ENCODE measurements at places on chromosomes 1 and 21.

DNA sequence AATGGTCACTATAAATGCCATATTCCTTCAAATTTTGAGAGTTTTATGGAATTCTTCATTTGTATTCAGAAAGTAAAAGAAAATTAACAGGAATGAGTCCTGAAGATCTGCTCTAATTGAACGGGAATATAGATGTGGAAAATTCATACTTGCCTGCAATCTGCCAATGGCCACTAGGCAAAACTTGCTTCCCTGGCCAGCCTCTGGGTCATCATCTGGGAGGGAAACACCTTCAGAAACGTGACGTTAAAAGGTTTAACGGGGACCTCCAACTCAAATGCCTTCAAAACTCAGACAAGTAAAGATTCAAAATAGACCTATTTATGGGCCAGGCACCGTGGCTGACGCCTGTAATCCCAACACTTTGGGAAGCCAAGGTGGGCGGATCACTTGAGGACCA is 21.7 kb upstream of the CTSK start:
- no peak for DNase-seq

- DNase-seq: peak; percentile 91
Observed at GRCh38 chr1:1614204-1614953, 921 bp upstream of the MIB2 start.

GRCh38 chr1:22563671-22564602 is 648 bp downstream of the EPHA8 start:
- no peak for DNase-seq

- peak; percentile 96 for DNase-seq
Observed at GRCh38 chr1:12153181-12153785, 13.5 kb upstream of the TNFRSF1B start.

- peak; percentile 22 for DNase-seq
Observed at GRCh38 chr1:38962560-38962959, 20.9 kb upstream of the RHBDL2 start.

GRCh38 chr1:96130432-96130831 is 591.2 kb upstream of the PTBP2 start:
- no peak for DNase-seq

- DNase-seq: no peak
Observed at GRCh38 chr1:1202831-1203560, 3.4 kb downstream of the TNFRSF18 start.

- DNase-seq: no peak
Observed at GRCh38 chr21:19648391-19648790, 1244.8 kb upstream of the TMPRSS15 start.

GRCh38 chr1:243482141-243483022 is 226.5 kb downstream of the SDCCAG8 start:
- no peak for DNase-seq

DNA sequence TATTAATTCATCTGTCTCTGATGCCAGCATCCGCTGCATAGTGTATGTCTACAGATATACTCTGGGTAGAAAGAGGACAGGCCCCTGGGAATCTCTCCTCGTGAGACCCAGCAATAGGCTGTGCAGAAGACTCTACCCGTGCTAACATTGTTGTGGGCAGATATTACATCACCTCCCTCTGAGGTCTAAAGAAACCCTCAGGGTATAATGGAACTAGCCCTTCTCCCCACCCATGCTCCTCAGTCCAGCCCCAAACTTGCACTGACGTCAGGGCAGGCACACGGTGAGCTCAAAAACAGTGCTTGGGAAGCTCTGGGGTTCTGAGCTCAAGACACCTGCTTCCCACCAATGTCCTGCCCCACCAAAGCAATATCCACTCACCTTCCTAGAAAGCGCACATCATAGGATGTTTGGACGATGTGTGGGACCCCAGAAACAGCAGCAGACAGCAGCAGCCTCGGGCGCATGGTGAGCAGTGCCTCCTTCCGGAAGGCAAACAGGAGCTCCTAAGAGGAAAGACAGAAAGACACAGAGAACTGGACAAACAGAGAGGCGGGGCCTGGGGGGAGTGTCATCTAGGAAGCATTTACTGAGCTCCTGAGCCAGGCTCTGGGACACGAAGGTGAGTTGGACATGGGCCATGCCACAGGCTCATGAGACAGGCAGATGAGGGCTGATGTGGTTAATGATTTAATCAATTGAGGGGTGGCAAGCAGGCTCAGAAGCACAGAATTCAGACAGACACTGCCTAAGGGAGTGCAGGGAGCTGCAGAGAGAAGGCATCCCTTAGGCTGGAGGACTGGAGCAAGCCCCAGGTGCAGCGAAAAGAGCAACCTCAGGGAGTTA is 4.8 kb downstream of the OVGP1 start:
- no peak for DNase-seq

- no peak for DNase-seq
Observed at GRCh38 chr1:188365874-188366273, 1537.1 kb downstream of the PLA2G4A start.

- peak; percentile 70 for DNase-seq
Observed at GRCh38 chr1:39954324-39954869, 548 bp upstream of the MFSD2A start.

- peak; percentile 7 for DNase-seq
Observed at GRCh38 chr1:151547119-151547899, 7.2 kb downstream of the TUFT1 start.

DNA sequence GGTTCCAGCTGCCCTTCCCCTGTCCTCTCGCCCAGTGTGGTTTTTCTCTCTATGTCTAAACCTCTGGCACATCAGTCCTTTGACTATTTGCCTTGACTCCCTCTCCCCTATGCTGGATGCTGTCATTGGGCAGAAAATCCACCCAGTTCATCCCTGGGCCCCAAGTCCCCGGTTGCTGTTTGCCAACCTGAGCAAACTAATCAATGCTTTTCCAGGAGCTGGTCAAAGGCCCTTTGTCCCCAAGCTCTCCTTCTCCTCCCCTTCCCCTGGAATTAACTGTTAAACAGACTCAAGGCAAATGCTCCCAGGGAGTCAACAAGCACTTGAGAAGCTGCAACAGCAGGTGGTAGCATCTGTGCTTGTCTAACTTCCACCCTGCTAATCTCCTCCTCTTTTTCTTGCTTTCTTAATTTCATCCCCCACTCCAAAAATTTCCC is 102.7 kb downstream of the LMX1A start:
- DNase-seq: no peak

DNA sequence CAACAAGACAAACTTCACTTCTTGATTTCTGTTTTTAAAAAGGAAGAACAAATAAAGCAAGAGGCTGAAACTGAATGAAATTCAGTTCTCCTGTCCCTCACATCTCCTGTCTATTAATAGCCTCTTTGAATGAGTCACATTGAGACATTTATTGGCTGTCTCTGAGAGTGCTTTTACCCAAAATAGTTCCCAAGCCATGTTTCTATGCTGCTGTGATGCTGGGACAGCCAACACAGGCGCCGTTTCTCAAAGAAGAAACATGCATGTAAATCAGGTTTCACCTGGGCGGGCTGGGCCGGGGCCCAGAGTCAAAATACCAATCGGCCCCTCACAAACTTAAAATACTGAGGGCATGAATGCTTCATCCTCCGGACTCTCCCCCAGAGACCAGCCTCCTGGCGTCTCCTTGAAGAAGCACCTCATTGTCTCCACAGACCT is 105.2 kb downstream of the EDEM3 start:
- DNase-seq: peak; percentile 50

DNA sequence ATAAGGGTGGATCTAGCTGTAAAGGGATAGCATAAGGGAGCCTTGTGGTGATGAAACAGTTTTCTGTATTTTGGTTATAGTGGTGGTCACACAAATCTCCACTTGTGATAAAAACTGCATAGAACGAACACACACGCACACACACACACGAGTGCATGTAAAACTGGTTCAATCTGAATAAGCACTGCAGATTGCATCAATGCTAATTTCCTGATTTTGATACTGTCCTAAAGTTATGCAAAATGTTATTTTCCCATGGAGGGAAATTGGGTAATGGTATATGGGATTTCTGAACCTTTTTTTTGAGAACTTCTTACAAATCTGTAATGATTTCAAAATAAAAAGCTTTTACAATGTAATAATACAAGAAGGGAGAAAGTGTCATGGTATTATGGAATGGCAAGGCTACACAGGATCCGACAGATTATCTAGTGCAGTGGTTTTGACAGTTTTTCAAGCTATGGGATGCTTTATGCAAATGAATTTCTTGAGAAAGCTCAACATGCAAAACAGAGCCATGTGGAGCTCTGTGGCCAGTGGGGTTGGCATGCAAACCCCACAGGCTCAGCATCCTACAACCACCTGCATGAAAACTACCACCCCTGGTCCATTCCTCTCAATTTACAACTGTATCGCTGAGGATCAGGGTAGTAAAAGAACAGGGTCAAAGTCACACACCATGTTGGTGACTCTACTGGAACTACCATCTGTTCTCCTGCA is 18.8 kb downstream of the SLC41A1 start:
- DNase-seq: peak; percentile 58

- DNase-seq: no peak
Observed at GRCh38 chr1:173628888-173629287, 6.2 kb upstream of the TEX50 start.

DNA sequence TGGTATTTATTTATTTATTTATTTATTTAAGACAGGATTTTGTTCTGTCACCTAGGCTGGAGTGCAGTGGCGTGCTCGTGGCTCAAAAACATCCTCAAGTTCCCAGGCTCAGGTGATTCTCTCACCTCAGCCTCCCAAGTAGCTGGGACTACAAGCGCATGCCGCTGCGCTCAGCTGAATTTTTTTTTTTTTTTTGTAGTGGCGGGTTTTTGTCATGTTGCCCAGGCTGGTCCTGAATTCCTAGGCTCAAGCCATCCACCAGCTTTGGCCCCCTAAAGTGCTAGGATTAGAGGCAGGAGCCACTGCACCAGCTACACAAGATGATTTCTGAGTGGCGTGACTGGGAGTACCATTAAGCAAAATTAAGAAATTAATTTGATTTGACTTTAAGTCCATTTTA is 31.7 kb downstream of the CNST start:
- DNase-seq: no peak

DNA sequence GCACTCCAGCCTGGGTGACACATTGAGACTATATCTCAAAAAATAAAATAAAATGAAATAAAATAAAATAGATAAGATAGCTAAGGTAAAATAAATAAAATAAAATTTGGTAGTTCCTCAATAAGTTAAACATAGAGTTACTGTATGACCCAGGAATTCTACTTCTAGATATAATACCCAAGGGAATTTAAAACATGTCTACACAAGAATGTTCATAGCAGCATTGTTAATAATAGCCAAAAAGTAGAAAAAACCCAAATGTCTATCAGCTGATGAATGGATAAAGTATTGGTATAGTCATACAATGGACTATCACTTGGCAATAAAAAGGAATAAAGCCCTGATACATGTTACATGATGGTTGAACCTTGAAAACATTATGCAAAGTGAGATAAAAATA is 47.8 kb downstream of the CEP350 start:
- DNase-seq: no peak

DNA sequence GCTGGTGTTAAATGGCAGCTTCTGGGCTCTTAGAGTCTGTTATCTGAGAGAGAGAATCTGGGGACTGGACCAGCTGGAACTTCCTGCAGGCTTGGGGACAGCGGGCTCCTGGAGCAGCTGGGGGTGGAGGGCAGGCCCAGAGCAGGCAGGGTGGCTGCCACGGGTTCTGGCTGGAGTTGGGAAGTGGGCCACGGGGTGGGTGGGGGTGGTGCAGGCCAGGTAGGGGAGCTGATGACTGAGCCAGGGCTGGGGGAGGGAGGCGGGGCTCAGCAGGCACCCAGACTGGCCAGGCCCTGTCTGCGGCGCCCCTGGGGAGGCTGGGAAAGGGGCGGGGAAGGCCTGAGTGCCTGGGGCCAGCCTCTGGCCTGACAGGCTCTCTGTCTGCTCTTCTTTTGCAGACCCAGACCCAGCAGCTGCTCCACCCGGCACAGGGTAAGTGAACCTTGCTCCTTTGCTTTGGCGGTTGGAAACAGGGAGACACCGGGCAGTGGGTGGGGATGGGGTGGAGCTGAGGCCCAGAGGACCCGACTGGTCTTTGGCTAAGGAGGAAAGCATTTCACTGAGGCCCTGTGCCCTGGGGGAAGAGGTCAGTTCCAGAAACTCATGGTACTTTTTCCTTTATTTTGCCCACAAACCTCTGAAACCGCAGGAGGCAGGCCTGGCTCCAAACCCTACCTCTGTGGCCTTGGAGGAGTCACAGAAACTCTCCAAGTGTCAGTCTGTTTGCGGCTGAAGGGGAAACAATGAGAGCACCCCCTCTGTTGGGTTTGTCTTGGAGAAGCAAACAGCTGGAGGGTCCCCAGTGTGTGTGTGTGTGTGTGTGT is 48.8 kb downstream of the ARHGEF10L start:
- no peak for DNase-seq

- no peak for DNase-seq
Observed at GRCh38 chr1:232728507-232729263, 76.5 kb upstream of the MAP10 start.

- DNase-seq: no peak
Observed at GRCh38 chr1:197222025-197222685, 45.9 kb upstream of the CRB1 start.

DNA sequence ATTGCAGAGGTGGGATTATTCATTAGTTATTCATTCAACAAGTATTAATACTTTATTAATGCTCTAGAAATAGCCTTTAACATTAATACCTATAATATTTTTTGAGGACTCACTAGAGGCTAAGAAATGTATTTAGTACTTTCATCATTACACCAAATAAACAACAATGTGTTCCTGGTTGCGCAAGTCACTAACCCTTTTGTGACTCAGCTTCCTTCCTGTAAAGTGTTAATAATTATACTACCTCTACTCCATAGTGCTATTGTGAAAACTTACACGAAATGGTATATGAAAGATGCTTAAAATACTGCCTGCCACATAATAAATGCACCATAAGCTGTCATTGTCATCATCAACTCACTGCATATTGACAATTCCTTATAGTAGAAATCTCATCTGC is 431.0 kb downstream of the DPYD start:
- DNase-seq: peak; percentile 58

DNA sequence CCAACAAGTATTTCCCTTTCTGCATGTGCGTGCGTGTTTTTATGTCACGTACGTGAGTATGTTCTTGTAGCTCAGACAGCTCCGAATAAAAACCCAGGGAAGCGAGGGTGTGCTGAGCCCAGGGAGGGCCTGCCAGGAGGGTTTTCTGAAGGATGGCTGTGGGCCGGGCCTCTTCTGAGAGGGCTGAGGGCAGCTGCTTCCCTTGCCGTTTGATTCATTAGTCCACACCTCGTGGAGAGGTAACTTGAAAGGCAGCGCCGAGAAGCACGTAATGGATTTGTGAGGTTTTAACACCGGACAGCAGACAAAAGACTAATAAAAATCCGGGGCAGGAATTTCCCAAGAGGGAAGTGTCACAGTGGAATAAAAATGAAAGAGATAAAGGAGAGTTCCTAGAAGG is 29.5 kb downstream of the CD247 start:
- DNase-seq: no peak

All from suppressor macrophage (primary cell).